ENCODE measurements at places on chromosomes 5 and 9.

GRCh38 chr9:35293376-35293964 lies 131.7 kb downstream of the UNC13B start:
- no peak for DNase-seq

GRCh38 chr9:37371565-37372464 lies 50.7 kb upstream of the GRHPR start:
- DNase-seq = no peak

GRCh38 chr9:124465736-124466135 lies 15.5 kb downstream of the ADGRD2 start:
- no peak for DNase-seq

- DNase-seq = no peak
These were observed 114.4 kb downstream of the ENC1 start for GRCh38 chr5:74526111-74526510.

DNA sequence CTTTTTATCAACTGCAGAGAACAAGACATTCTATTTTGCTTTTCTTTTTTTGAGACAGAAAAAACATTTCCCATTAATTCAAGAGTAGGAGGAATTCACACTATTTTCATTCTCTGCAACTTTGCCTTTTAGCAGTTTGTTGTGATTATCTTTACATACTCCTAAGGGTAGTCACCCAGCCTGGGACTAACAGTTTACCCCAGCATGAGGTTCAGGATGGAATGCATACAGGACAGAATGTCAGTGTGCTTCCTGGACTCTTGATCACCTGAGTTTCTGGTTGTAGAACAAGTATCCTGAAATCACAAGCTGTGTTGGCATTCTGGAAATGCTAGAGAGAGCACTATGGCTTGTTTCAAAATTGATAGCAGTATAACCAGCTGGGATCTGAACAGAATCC lies 368.1 kb downstream of the KIF4B start:
- no peak for DNase-seq

DNA sequence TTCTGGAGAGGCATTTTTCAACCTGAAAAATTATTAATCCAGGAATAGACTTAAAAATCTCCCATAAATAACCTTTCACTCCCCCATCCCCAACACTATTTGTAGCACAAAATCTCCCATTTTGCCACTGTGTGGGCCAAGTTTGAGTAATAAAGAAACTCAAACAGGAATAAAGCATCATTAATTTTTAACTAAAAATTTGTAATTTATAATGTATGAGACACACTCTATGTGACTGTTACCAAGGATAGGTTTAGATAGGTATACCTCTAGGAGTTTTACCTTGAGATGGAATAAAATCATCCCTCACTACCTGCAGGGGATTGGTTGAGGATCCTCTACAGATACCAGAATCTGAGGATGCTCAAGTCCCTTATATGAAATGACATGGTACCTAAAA lies 30.1 kb downstream of the CHD1 start:
- DNase-seq = no peak

- DNase-seq = no peak
These were observed 29.3 kb upstream of the CRB2 start for GRCh38 chr9:123326662-123327093.

DNA sequence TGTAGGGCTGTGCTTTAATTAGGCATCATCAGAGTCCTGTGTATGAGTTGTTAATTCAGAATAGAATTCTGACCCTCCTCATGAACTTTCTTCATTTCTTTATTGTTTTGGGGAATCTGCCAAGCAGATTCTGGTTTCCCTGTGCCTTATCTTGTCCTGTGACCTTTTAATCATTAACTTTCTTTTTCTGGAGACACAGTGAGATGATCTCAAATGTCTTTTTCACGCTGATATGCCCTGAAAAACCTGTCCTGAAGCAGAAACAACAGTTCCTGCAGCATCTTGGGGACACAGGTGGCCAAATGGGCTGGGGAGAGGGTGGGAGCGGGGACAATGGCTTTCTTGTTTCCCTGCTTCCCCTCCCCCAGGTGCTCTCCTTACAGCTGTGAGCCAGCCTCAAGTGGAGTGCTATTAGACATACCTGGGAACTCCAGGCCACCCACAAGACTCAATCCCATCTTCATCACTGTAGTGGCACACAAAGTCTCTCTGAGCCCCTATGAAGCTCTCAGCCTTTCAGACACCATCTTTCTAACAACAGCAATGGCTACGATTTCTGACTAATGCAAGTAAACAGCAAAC lies 213.8 kb downstream of the ATP10B start:
- DNase-seq = no peak

GRCh38 chr9:127692071-127692470 lies 14.7 kb upstream of the CFAP157 start:
- no peak for DNase-seq

DNA sequence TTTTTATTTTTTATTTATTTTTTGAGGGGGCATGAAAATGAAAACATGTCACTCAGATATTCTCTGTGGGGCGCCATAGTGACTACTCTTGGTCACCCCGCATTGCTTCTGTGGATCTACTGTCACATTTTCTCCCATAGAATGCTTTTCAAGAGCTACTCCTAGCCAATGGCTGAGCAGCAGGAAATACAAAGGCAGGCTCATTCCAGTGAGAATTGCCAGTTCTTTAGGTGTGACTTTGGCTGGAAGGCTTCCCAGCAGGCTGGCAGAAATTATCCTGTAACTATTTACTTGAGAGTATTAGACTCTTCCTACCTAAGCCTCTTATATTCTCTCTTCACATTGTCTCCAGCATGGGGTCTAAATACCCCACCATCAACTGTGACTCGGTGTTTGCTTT lies 21.0 kb upstream of the PTPRD start:
- no peak for DNase-seq

- no peak for DNase-seq
These were observed 325.7 kb downstream of the SLF1 start for GRCh38 chr5:94944160-94944559.

GRCh38 chr9:81814794-81815464 lies 113.3 kb upstream of the SPATA31D4 start:
- no peak for DNase-seq

DNA sequence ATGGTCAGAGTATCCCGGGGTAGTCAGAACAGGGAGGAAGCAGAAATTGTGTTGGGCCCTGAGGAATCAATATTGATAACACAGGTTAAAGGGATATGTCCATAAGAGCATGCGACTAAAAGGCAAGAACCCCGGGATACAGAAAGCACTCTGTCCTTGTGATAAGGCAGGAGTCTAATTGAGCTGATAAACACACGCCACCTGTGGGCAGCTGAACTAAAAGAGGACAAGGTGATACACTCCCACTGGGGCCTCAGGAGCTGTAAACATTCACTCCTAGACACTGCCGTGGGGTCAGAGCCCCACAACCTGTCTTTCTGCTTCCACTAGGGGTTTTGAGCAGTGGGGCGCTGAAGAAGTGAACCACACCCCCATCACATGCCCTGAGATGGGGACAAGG lies 144.7 kb upstream of the MPDZ start:
- no peak for DNase-seq

DNA sequence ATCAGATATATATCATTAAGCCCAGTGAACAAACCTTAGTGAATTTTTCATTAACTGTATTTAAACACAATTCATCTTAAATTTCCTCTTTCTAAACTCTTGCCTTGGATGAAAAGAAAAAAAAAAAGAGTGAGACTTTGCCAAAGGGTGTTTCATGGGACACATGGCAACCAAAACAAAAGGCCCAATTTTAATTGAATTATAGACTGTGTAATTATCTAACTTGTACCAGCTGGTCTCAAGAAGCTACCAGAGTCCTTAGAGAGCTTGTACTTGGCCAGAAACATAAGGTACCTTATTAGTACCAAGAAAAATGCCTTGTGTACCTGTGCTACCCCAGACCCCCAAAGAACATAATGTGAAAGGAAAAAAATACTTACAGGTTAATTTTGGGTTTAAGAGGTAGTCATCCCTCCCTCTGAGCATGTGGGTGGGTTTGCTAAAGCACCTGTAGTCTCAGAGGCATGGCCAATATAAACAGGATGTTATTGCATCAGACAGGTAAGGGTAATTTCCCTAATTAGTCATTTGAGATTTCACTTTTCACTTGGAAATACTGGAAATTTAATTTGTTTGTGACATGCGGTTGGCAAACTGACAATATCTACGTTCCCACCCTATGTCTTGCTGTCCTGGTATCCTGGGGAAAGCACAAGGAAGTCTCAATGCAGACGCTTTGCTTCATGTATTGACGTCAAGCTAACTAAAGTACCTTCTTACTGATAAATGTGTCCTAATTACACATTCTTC lies 90.1 kb downstream of the SNCAIP start:
- DNase-seq = no peak

DNA sequence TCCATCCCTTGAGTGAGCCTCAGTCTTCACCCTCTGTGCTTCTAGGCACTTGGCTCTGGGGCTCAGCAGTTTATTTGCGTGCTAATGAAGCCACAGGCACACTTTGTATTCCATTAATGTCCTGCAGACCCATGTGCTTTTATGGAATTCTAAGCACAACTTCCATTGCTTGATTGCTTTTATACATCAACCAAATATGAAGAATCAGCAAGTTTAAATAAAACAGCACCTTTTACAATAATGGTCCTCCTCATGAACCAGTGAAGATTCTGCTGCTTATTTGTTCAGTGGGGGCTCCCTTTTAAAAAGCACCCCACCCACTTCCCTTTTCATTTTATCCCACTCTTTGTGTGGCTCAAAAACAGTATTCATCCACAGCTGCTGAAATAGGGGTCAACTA lies 60.2 kb downstream of the DCP2 start:
- no peak for DNase-seq

DNA sequence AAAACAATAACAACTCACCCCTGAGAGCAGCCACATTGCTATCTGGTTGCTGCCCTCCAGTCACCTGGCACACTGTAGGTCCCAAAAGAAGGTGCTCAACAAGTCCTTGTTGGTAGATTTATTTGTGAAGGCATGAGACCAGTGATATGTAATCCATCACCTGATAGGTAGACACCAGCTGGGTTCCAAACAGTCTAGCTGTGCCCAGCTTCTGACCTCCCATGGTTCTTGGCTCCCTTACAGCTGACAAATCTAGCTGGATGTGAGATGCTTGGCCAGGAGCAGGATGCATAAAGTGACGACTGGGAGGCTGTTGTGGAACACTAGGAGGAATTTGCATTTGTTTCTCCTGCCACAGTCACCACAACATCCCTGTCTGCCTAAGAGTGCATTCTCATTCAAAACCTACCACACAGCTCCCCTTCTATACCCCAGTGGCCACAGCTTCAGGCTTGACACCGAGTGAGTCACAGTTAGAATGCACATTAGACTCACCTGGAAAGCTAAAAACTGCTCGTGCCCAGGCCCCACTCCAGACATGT lies 7.8 kb upstream of the VLDLR start:
- no peak for DNase-seq

DNA sequence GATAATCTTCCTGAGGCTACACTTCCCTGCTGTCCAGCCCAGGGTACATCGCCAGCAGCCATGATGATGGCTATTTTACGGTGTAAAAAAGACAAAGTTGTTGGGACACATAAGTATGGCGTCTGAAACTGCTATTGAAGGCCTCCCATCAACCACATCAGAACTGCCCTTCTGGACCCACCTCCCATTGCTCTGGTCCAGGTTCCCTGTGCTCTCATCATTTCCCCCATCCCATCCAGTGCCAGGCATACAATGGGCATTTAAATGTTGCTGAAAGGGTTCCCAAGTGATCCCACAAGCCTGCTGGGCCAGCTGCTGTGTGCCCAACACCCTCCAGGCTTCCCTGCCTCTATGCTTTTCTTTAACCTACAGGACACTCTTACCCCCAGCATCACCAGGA lies 10.6 kb downstream of the IL9 start:
- no peak for DNase-seq

GRCh38 chr9:18456624-18457237 lies 17.2 kb upstream of the ADAMTSL1 start:
- no peak for DNase-seq

DNA sequence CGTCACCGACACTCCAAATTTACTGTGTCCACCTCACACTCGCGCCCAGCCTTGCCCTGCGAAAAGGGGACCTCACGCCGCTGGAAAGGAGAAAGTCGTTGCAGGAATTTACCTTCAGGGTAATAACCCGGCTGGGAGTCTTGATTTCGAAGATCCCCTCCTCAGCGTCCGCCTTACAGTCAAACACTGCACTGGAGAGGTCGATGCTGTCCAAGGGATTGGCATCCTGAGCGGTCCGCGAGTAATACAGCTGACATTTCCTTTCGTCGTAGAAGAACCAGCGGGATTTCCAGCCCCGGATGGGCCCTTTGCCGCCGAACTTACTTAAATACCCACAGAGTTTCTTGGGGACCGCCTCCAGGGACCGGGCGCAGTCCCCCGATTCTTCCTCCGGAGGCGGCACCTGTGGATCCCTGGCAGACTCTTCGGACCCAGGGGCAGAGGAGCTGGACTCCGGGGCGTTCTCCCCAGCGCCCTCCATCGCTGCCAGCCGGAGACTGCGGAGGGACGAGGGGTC lies 330 bp downstream of the TBC1D2 start:
- DNase-seq = no peak

GRCh38 chr5:103389357-103389756 lies 130.8 kb downstream of the MACIR start:
- no peak for DNase-seq

DNA sequence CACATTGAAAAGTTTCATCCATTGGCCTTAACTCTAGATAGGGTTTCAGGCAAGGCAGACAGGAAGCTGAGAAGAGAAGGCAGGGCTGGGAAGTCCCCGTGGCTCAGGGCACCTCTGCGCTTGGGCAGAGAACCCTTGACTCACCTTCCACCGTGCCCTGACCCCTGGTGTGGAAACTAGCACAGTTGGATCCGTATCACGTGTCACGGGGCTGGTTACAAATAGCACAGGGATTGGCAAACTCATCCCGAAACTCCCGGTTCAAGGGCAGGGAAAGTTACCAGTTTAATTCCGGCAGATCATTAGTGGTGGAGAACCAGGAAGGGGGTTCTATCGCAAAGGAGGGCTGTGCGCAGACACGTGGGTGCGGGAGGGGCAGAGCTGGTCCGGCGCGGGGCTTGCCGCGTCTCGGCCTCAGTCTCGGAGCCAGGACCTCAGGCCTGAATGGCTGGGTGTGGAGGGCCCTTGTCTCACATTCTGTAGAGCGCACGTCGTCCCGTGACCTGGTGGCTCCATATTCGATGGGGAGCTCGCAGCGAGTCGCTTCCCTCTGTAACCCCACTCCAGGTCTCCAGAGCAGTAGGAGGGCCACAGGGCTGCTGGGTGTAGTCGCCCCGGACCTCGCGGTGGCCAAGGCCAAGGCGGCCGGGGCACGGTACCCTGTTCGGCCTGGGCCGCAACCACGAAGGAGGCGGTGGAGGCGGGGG lies 771 bp upstream of the TMEM171 start:
- DNase-seq = no peak

GRCh38 chr5:132475987-132476875 lies 14.3 kb downstream of the IRF1 start:
- DNase-seq = no peak

GRCh38 chr5:67693956-67694809 lies 497.6 kb upstream of the CD180 start:
- DNase-seq = no peak

- DNase-seq = no peak
These were observed 90.5 kb downstream of the ANKH start for GRCh38 chr5:14781106-14781505.

All from stimulated activated CD4-positive, alpha-beta T cell treated with anti-CD3 and anti-CD28 coated beads, Interleukin-4, amount 100 ng/mL, for 48 hours (primary cell).